Tibial nerve (tissue), 4 donors: ENCODE measurements at places on chromosomes 16 and 17. TPM values are rescaled to one million over a fixed set of nuclear protein-coding genes. Genes with fewer than 3 reads are reported as not detected.
A peak's percentile ranks its signal among the peaks of the same experiment; 100 is the strongest.

- no peak for DNase-seq
These were observed 6.9 kb upstream of the ALOX15B start for GRCh38 chr17:8031950-8032349.

GRCh38 chr17:6286233-6286632 is 148.7 kb downstream of the AIPL1 start:
- DNase-seq: no peak

DNA sequence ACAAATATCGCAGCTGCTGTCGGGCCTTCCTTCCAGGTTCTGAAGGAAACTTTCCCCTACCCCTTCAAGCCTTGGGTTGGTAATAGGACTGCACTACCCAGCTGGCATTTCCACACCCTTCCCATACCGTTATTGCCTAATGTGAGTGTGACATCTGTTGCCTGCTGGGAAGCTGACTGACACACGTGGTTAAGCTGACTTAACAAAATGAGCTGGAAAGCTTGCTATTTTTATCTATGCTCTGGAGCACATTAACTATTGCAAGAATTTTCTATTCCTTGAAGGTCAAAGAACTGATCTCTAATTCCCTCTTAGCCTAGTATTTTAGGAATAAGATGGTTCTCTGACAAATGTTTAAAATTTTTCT is 79.5 kb downstream of the PMP22 start:
- DNase-seq: peak; percentile 58

OR3A2 gene
- total RNA-seq: not detected
